ENCODE measurements at places on chromosomes 12 and 14. TPM values are rescaled to one million over a fixed set of nuclear protein-coding genes. Genes with fewer than 3 reads are reported as not detected.

GTF2A1 gene
- total RNA-seq: 23.3 TPM

CHGA gene
- 4.4 TPM for total RNA-seq

RNFT2 gene
- total RNA-seq: 1.9 TPM

GRCh38 chr12:73221836-73222235 is 949.7 kb downstream of the TRHDE start:
- DNase-seq: no peak

DNA sequence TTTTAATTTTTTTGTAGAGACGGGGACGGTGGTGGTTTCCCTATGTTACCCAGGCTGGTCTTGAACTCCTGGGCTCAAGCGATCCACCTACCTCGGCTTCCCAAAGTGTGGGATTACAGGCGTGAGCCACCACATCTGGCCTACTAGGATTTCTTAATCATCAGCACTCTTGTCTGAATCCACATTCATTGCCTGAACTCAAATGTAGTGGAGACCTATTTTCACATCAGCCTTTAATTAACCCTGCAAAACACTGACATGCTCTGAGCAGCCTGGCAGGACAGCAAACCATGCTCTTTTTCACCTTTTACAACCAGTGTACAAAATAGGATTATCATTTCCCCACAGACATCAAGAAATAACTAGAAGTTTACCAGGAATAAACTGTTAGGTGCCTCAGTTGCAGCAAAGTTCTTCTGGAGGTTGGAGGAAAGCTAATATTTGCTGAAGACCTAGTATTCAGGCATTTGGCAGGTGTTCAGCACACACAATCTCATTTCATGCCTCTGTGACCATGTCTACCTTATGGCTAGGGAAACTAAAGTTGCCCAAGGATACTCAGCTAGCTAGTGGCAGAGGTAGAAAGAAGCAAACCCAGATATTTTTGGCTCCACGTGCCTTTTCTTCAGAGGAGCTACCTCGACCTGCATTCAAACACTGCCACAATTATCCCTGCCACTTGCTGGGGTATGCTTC is 37.7 kb downstream of the CFL2 start:
- no peak for DNase-seq

DNA sequence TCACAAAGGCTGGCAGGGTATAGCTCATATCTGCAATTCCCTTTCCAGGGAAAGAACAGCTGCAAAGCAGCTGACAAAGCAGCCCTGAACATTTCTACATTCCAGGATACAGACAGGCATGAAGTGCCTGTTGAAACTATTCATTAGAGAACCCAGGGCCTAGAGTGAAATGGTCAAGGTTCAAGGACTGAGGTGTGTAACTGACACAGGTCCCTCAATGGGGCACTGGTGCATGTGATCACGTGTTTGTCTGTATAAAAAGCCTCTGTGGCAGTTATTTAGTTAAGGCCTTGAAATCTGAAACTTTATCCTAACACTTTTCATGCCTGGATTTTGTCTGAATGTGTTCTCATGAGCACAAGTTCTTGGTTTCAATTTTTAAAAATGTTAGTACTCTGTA is 47.1 kb downstream of the GIT2 start:
- DNase-seq: peak; percentile 85

- no peak for DNase-seq
These were observed 22.7 kb downstream of the AEBP2 start for GRCh38 chr12:19461999-19462398.

GRCh38 chr14:59155886-59156285 is 32.6 kb upstream of the DAAM1 start:
- no peak for DNase-seq

DNA sequence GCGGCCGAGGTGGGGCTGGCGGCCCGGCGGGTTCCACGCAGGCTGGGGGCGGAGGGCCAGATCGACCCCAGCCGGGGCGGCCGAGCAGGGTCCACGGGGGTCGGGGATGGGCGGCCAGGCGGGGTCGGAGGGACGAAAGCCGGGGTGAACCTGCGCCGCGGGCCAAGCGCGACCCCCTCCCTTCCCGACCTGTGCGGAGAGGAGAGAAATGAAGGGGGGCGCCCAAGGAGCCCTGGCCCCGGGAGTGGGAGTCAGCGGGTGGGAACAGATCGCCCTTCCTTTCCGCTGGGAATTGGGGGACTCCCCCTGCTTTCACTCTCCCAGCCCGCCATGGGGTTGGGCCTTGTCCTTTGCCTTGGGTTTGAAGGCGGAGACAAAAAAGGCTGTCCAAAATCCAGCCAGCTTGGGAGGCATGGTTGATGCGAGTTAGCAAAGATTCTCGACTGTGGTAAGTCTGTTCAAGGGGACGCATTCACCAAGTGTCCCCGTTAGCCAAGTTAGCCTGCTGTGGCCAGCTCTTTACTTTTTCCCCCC is 559 bp upstream of the CKAP4 start:
- peak; percentile 80 for DNase-seq

DNA sequence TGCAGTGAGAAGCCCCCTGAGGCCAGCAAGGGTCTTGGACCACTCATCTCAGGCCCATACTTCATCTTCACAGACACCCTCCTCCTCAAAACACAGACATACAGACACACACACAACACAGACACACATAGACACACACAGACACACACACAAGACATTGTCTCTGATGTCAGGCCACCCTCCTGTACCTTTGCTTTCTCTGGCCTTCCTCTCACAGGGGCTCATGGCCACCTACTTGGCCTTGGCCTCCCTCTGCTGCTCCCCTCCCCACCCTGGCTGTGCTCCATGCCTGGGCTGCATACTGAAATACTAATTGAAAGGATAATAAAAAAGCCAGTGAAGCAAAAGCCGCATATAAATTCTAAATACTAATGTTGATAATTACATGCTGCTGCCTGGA is 1.6 kb upstream of the SYNDIG1L start:
- no peak for DNase-seq

DNA sequence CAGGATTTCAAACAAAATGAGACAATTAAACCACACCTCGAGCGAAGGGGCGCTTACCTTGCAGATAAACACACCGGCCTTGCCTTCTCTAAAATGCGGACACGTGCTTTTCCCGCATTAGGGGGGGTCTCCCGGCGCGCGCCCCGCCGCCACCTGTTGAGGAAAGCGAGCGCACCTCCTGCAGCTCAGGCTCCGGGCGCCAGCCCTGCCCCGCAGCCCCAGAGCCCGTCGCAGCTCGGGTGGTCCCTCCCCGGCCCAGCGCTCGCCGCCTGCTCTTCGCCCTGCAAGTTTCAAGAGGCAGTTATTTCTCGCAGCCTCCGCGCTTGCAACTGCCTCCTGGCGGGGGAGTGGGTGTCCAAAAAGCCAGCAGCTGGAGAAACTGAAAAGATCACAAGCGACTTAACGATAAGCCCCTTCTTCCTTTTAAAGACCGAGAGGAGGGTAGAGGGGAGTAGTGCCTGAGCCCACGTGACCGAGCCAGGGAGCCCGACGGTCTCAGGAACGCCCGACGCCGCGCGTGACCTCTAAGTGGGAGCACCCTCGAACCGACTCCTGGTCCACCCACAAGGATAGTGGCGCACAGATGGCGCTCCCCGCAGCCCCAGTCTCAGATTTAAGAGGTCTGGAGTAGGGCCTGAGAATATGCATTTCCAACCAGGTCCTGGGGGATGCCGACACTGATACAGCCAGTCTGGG is at the start of gene ESR2:
Gene ESR2, minus strand, starts transcription at position 396 of the 696 bp plus-strand sequence. CDS start 11,386 bp downstream, outside the sequence.
- DNase-seq: peak; percentile 56

- peak; percentile 47 for DNase-seq
These were observed 22.9 kb upstream of the CATSPERB start for GRCh38 chr14:91754819-91755218.

DNA sequence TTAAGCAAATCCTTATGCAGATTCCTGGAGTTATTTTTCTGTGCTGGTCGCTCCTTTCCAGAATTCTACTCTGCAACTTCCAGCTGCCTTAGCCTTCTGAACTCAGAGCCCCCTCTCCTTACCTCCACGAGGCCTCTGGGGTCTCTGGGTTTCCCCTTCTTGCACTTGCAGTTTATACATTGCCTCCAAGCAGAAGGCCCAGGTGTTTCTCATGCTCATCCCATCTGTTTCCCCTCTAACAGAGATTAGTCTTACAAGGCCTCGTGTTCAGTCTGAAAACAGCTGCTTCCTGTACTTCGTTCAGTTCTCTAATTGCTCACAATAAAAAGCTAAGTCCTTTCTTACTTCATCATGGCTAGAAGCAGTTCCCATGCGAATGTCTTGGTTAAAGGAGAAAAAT is 134.4 kb upstream of the FGD4 start:
- peak; percentile 63 for DNase-seq

GRCh38 chr14:95289323-95290010 is 30.2 kb downstream of the CLMN start:
- no peak for DNase-seq

GRCh38 chr12:78210506-78210860 is 379.8 kb downstream of the NAV3 start:
- DNase-seq: no peak

Measured in lung (tissue), 17 donors.